ENCODE measurements at places on chromosomes 5 and 9.

DNA sequence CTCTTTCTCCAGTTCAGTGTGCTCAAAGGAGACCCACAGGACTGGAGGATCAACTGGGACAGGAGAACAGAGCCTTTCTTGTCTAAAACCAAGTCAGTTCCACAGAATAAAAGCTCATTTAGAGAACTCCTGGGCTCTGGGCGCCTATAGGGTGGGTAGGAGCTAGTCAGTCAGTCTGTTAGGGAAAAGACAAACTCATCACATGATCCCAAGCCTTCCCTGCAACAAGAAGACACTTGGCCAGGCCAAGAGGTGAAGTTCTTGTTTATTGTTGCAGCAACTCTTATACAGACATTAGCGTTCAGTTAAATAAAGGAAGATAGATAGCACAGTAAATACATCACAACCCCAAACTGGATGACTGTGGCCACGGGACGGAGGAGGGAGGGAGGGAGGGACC, 102.3 kb downstream of the ENTREP1 start:
- no peak for DNase-seq

DNA sequence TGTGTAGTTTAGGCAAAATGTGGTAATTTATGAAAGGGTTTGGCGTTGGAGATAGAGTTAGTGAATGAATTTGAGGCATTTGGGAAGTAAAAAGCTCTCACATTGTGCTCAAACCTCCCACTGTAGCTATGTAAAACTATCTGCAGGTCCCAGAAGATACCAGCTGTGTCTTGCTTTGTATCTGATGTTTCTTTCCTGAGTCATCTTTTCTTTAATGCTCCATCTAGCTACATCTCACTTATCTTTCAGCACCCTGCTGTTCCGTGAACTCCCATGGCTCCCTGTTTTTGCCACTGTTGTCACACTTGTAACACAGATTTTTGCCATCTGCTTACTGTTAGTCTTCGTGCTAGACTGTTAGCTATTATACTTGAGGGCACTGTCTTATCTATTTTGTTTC, 253.1 kb downstream of the NPR3 start:
- DNase-seq = no peak

DNA sequence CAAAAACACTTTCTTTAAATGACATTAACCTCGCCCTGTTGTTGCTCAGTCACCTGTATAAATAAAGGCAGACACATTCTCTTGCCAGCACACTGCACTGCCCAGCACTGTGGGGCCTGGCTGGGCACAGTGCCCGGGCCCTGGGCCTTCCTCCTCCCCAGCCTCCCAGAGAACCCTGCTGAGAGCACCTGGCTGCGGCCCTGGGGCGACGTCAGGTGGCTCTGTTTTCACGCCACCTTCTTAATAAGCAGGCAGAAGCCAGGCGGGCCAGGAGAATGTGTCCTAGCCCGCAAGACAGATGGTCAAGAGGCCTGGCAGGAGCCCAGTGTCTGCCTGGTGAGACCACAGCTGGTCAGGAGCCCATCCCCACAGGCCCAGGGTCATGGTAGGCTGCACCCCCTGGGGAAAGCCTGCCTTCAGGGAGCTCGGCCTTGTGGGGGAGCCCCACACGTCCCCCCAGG, 8.2 kb upstream of the AGPAT2 start:
- DNase-seq = no peak

GRCh38 chr9:127131871-127132270, 9.4 kb upstream of the ANGPTL2 start:
- DNase-seq = no peak

DNA sequence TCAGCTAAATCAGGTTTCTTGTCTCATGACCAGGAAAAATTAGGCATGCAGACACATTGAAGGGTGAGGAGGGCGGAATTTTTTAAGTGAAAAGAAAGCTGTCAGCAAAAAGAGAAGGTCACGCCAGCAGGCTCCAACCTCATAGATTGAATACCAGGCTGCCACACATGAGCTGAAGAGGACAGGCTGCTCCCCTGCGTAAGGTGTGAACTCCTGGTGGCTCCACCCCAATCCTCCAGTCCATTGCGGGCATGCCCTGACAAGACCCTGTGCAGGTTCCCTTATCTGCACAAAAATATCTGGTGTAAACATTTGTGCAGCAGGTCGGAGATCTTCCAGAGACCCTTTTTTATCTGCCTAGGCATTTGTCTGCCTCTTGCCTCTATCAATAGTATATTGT, 22.9 kb upstream of the TEX10 start:
- no peak for DNase-seq

DNA sequence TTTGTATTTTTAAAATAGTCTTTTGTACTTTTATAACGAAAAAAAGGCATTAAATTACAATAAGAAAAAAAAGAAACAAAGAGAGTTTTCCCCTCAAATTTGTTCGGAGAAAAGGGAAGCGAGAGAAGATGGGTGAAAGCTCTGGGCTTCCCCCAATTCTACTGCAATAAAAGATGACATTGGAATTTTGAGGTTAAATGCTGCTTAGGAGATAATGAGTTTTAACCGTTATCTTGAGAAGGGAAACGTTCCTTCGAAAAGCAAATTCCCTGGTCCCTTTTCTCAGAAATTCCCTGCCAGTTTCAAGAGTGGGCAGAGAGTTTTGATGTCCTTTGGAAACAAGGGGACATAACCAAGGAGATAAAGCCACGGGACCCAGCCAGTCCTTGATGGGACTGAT, 18.4 kb upstream of the ERGIC1 start:
- DNase-seq = no peak
